Right kidney (tissue), 9 donors: ENCODE measurements at places on chromosomes 4 and X.

DNA sequence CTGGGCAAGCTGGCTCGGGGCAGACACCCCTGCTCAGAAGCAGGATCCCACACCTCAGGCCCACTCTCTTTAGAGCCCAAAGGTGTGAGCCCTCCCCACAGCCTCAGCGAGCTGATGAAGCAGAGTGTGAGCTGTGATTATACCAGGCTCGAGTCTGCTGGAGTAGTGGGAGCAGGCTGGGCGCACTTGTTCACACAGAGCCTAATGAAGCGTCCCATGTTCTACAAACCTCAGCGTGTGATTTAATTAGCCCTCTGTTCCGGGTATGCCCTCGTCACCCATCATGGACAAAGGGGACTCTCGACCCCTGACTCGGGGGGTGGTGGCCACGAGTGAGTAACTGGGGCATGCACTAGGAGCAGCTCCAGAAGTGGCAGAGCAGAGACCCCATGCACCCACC, 62.3 kb downstream of the PPP2R2C start:
- no peak for DNase-seq

GRCh38 chr4:66071911-66072310, 401.6 kb upstream of the EPHA5 start:
- no peak for DNase-seq

GRCh38 chr4:148118179-148118578, 324.0 kb downstream of the NR3C2 start:
- DNase-seq = no peak

DNA sequence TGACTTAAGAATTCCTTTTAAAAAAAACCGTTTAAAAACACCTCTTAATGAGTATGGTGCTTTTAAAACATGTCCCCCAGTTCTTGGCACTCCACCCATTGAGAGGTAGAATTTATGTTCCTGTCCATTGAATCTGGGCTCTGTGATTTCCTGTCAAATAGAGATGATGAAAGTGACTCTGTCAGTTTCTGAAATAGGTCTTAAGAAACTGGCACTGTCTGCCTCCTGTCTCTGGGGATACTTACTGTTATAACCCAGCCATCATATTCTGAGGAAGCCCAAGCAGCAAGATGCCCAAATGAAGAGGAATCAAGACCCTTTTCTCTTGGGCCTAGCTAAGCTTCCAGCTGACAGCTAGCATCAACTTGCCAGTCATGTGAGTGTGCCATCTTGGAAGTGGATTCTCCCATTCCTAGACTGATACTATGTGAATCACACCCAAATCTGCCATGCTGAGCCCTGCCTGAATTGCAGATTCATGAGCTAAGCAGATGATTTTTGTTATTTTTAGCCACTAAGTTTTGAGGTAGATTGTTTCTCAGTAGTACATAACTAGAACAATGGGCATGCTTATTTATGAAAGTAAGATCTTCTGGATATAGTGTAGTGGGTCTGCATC, 22.8 kb downstream of the C4orf54 start:
- DNase-seq = no peak

- no peak for DNase-seq
Observed at GRCh38 chr4:21507439-21507838, 441.1 kb downstream of the KCNIP4 start.

- DNase-seq = no peak
Observed at GRCh38 chr4:22435652-22436051, 80.2 kb downstream of the ADGRA3 start.

DNA sequence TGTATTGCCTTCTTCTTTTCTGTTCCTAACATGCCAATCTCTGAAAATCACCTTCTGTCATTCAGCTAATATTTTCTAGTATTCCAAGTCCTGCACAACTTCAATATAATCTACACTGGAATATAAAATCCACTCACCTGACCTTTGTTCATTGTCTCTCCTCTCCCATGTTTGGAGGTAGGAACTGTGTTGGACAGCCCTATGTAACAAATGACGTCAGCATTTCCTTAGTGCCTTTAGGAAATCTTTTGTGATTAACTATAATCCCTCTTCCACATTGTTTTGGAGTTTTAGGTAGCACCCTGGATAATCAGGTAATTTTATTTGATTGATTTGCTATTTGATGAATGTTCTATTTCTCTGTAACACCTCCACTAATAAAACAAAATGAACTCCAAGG, 814.8 kb upstream of the PRKX start:
- no peak for DNase-seq

DNA sequence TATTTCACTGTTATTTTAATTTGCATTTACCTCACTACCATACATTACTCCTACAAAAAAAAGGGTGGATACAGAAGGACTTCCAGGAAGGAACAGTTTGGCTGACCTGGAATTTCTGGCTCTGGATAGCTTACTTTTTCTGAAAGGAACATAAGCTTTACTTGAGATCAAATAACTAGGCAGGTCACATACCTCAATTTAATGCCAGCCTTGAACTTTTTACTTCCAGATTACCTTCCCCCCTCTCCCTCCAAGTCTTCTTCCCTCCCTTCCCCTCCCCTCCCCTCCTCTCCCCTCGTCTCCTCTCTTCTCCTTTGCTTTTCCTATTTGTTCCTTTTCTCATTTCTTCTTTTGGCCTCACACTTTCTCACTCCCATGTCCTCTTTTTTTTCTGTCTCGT, 659.2 kb upstream of the AADAT start:
- no peak for DNase-seq

DNA sequence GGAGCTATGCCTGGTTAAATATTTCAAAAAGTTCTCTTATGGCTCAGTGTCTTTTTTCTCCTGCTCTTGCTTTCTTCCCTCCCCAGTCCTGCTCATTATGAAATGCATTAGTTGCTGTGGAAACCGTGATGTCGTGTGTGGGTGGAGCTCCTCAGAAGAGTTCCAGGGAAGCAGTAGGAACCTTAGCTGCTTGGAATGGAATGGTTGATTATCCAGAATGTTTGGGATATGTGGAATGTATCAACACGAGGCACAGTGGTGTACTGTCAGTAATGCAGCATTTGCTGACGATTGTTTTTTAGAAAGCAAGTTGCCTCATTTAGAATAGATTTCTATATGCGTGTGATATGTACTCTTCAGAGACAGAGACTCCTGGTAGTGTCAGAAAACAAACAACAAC, 333.2 kb downstream of the ARHGAP10 start:
- no peak for DNase-seq
